ENCODE measurements at places on chromosomes 3 and 15.
A peak's percentile ranks its signal among the peaks of the same experiment; 100 is the strongest.

- DNase-seq: no peak
Measured at GRCh38 chr15:62873203-62873602, 169.3 kb upstream of the TPM1 start.

- DNase-seq: no peak
Measured at GRCh38 chr3:127697551-127698240, 24.9 kb downstream of the ABTB1 start.

DNA sequence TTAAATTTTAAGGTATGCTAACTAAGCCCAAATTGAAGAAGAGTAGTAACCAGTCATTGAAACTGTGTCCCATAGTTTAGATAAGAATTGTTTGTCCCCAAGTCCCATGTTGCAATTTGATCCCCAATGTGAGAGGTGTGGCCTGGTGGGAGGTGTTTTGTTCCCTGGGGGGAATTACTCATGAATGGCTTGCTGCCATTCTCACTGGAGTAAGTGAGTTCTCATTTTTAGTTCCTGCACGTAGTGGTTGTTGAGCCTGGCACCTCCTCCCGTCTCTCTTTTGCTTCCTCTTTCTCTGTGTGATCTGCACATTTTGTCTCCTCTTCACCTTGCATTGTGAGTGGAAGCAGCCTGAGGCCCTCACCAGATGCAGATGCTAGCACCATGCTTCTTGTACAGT lies 1271.0 kb downstream of the NSUN3 start:
- no peak for DNase-seq

DNA sequence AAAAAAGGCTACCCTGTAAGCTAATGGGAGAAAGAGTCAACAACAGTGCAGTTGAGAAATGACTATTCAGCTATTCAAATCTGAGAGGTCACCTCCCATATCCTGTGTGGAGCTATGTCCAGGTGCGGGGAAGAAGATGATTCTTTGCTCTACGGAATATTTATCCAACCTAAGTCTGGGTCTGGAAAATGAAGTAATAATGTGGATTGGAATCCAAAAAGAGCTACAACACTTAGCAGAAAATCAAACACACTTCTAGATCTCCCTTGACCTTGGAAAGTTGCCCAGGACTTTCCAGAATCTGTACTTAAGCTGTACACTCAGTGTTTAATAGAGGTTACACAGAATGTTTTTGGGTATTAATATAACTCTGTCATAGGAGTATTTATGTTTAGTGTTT lies 251.9 kb downstream of the NAALADL2 start:
- DNase-seq: no peak

GRCh38 chr3:150653110-150653561 lies 50.0 kb downstream of the SELENOT start:
- DNase-seq: peak; percentile 54

GRCh38 chr3:141797819-141798447 lies 34.7 kb downstream of the GRK7 start:
- DNase-seq: peak; percentile 55

DNA sequence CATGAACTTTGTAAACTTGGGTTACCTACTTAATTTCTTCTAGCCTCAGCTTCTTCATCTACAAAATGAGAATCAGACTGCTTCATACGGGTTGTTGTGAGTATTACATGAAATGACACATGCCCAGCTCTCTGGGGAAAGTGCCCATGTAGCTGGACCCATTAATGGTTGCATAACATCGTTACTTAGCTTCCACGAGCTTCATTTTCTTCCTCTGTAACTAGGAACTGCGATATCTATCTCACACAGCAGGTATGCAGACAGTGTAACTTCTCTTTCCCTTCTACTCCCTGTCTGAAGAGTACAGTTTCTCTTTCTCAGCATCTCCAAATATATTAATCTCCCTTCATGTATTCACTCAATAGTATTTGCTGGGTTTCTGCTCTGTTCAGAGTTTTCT lies 37.9 kb upstream of the DLG1 start:
- DNase-seq: no peak

DNA sequence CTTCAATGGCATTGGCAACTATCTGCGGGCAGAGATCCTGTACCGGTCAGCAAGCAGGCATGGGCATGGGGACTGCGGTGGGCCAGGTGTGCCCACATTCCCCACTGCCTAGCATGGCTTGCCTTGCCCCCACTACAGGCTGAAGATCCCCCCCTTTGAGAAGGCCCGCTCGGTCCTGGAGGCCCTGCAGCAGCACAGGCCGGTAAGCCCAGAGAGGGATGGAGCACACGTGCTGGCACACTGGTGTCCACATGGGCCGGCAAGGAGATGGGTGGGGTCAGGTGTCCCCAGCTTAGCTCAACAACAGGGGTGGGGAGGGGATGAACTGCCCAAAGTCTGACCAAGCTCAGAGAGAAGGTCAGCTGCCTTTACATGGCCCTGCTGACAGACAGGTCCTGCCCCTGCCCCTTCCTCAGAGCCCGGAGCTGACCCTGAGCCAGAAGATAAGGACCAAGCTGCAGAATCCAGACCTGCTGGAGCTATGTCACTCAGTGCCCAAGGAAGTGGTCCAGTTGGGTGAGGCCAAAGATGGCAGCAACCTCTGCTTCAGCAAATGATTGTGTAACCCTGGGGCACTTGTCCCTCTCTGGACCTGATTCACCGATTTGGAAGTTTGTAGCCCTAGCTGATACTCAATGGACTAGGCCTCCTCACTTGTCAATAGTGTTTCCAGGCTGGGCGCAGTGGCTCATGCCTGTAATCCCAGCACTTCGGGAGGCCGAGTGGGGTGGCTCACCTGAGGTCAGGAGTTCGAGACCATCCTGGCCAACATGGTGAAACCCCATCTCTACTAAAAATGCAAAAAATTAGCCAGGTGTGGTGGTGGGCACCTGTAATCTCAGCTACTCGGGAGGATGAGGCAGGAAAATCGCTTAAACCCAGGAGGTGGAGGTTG lies 5.6 kb downstream of the NEIL1 start:
- DNase-seq: no peak

GRCh38 chr15:28101983-28102441 lies 2.9 kb upstream of the OCA2 start:
- DNase-seq: no peak

DNA sequence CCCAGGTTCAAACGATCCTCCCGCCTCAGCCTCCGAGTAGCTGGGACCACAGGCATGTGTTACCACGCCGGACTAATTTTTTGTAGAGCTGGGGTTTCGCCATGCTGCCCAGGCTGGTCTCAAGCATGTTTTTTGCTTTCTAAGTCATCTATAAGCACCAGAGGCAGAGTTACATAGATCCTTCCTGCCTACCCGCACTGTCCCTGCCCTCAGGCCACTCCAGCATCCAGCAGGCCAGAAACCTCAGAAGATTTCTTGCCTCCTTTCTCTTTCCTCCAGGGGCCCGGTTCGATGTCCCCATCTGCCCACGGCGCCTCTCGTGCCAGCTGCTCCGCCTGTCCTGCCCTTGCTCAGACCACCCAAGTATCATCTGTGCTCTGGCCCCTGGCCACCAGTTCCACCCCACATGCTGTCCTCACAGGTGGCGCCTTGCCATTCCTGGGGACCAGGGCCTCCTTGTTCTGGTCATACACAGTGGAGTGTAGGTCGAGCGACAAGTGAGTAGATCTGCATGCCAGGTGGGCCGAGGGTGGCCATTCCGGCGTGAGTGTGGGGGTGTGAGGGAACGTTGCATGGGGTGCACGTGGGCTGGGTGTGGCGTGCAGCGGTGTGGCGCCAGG lies 27.3 kb downstream of the KLHDC8B start:
- DNase-seq: no peak

GRCh38 chr15:58704155-58704865 lies 45.2 kb downstream of the ADAM10 start:
- no peak for DNase-seq

GRCh38 chr3:12999147-13000140 lies 73.8 kb downstream of the IQSEC1 start:
- DNase-seq: no peak

GRCh38 chr15:71353171-71353570 lies 237.9 kb downstream of the THSD4 start:
- no peak for DNase-seq

DNA sequence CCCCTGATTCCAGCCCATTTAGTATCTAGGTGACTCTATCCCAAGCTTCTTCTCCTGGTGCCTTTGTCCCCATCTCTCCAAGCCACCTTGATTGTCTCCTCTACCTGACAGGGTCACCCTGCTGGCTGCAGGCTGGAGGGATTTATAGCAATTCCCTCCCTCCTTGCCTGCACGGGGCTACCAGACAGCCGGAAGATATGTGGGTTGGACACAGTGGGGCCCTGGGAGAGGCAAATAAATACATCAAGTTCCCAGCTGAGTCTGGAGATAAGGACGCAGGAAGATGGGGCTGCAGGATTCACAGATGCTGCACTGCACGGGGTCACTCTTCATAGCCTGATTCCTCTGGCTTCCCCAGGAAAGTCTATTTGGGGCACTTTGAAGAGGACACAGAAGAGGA lies 9.3 kb upstream of the ISLR2 start:
- no peak for DNase-seq

DNA sequence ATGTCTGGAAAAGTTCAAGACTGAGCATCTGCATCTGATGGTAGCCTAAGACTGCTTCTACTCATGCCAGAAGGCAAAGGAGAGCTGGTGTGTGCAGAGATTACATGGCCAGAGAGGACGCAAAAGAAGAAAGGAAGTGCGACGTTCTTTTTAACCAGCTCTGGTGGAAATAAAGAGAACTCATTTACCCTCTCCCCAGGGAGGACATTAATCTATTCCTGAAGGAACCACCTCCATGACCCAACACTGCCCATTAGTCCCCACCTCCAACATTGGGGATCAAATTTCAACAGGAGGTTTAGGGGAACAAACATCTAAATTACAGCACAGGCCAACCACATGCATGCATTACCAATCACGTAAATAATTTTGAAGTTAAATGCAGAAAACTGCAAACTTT lies 1.5 kb upstream of the NCK1 start:
- DNase-seq: no peak

DNA sequence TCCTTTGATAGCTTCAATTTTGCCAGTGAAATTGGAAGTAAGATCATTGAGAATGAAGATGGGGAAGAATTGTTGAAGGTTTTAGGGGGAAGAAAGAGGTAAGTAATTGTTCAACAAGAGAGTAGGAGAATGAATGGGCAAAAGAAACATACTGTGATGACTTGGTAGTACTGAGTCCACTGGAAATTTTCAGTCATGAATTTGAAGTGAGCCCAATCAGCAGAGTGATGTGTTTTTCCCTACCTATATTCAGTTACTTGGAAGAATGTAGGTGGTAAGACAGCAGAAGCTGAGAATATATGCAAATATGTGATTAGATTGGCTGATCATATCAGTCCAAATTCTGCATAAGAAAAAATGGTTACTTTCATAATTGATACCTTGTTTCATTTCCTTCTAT lies 569.6 kb downstream of the AGBL1 start:
- DNase-seq: no peak

DNA sequence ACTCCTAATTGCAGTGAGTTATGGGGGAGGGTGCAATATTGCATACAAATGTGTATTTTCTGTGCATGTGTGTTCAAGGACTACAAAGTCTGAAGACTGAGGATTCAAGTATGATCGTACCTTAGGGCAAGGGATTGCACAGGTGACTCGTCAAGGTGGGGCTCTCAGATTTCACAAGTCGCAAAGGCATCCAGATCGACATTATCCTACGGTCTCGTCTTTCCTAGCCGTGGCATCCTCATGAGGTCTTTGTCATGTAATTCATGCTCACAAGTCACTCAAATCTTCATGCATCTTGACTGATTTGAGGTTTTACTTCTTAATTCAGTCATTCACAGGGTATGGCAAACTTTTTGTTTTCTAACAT lies 191.4 kb upstream of the HES1 start:
- no peak for DNase-seq

- no peak for DNase-seq
Measured at GRCh38 chr3:14016900-14017475, 107.7 kb downstream of the CHCHD4 start.

GRCh38 chr3:187025656-187026316 lies 95.5 kb downstream of the ST6GAL1 start:
- DNase-seq: no peak

GRCh38 chr15:95175914-95176658 lies 944.7 kb downstream of the MCTP2 start:
- no peak for DNase-seq

GRCh38 chr15:29696950-29697738 lies 125.1 kb downstream of the TJP1 start:
- no peak for DNase-seq

- no peak for DNase-seq
Measured at GRCh38 chr3:173690542-173691180, 293.1 kb downstream of the NLGN1 start.
